RWPE2 (cell line): ENCODE measurements at places on chromosomes 5 and 9.

- no peaks in the 10 kb centered on the region for H3K36me3 ChIP-seq
- no peak overlapping the region for H3K27ac ChIP-seq
- no peaks in the 10 kb centered on the region for H3K27me3 ChIP-seq
- H3K4me3 ChIP-seq: no peak overlapping the region
- no peak for DNase-seq
These were observed 771.2 kb upstream of the DMAC1 start for GRCh38 chr9:8570776-8571175.

DNA sequence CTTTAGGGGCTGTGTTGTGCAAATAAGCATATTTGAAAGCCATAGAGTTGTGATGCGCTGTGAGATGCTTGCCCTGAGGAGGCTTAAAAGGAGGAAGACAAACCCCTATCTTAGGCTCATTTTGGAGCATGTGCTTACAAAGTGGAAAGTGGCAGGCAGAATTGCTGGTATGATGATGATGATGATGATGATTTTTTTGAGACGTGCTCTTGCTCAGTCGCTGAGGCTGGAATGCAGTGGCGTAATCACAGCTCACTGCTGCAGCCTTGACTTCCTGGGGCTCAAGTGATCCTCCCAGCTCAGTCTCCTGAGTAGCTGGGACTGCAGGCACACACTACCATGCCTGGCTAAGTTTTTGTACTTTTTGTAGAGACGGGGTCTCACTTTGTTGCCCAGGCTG is 1.7 kb downstream of the CNOT8 start:
- peaks cover 15% of the 10 kb centered on the region for H3K4me1 ChIP-seq
- H3K4me3 ChIP-seq: peak overlapping the region; percentile 82
- no peak for DNase-seq
- peak overlapping the region; percentile 93 for H3K27ac ChIP-seq
- peaks cover 43% of the 10 kb centered on the region for H3K36me3 ChIP-seq

DNA sequence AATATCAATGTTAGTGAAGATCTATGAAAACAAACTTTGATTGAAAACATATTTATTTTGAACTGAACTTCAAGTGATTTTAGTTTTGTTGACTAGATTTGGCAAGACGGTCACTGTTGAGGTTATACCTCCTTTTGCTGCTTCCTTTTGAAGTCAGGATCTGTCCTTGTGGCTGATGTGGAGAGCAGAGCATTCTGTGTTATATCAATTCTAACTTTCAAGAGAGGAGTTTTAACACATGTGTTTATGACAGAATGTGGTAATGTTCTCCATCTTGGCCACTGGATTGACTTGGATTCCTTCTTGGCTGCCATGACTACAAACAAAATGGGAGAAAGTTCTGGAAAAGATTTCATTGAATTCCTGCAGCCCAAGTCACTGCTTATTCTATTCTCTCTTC is 104.0 kb upstream of the ACTBL2 start:
- no peak overlapping the region for H3K4me3 ChIP-seq
- H3K27me3 ChIP-seq: no peaks in the 10 kb centered on the region
- no peak for DNase-seq
- H3K27ac ChIP-seq: no peak overlapping the region

- no peak for DNase-seq
- H3K36me3 ChIP-seq: no peaks in the 10 kb centered on the region
- H3K4me1 ChIP-seq: no peaks in the 10 kb centered on the region
- H3K27ac ChIP-seq: no peak overlapping the region
- H3K27me3 ChIP-seq: peaks cover 41% of the 10 kb centered on the region
These were observed 1.0 kb upstream of the FOXE1 start for GRCh38 chr9:97852001-97852398.

DNA sequence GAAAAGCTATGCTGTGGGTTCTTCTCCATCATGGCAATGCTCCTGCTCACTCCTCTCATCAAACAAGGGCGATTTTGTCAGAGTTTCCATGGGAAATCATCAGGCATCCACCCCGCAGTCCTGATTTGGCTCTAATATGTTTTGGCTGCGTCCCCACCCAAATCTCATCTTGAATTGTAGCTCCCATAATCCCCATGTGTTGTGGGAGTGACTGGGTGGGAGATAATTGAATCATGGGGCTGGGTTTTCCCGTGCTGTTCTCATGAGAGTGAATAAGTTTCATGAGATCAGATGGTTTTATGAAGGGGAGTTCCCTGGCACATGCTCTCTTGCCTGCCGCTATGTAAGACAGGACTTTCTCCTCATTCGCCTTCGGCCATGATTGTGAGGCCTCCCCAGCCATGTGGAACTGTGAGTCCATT is 163.8 kb downstream of the GADD45G start:
- H3K4me1 ChIP-seq: no peaks in the 10 kb centered on the region
- H3K27me3 ChIP-seq: no peaks in the 10 kb centered on the region

DNA sequence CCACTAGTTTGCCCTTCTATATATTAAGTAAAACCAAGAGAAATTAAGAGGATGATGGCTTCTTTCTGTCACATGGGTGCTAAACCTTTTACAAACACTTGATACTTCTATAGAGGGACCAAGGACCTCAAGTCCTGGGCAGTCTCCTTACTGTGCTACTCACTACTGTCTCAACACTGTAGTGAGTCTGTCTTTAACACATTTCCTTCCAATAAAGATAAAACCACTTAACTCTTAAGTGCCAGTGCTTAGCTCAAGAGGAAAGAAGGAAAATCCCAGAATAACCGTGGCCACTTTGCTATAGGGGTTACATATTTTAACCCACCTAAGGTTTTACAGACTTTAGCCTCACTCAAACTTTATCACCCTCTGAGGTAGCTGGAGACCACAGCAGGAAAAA is 4.4 kb upstream of the GRPEL2 start:
- no peaks in the 10 kb centered on the region for H3K4me1 ChIP-seq
- H3K27me3 ChIP-seq: no peaks in the 10 kb centered on the region
- peaks cover 15% of the 10 kb centered on the region for H3K36me3 ChIP-seq

DNA sequence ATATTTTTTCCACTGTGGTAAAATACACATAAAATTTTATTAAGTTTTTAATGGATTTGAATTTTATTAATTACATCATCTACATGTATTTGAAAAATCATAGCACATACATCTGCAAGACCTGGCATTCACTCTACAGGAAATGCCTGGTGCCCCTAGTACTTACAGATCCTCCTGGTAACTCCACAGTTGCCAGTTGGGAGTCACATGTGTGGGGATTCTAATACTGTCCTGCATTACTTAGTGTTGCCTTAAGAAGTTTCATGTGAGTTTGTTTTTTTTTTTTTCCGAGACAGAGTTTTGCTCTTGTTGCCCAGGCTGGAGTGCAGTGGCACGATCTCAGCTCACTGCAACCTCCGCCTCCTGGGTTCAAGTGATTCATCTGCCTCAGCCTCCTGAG is 18.1 kb downstream of the KDM3B start:
- H3K27me3 ChIP-seq: no peaks in the 10 kb centered on the region
- DNase-seq: no peak
- H3K4me1 ChIP-seq: peaks cover 5% of the 10 kb centered on the region
- H3K36me3 ChIP-seq: peaks cover 31% of the 10 kb centered on the region

GRCh38 chr9:91771027-91771426 is 179.0 kb downstream of the ROR2 start:
- H3K36me3 ChIP-seq: no peaks in the 10 kb centered on the region
- H3K27me3 ChIP-seq: no peaks in the 10 kb centered on the region
- no peak overlapping the region for H3K4me3 ChIP-seq
- no peaks in the 10 kb centered on the region for H3K4me1 ChIP-seq

GRCh38 chr5:76380346-76381066 is 22.6 kb upstream of the IQGAP2 start:
- H3K4me3 ChIP-seq: no peak overlapping the region
- no peaks in the 10 kb centered on the region for H3K27me3 ChIP-seq
- DNase-seq: no peak

DNA sequence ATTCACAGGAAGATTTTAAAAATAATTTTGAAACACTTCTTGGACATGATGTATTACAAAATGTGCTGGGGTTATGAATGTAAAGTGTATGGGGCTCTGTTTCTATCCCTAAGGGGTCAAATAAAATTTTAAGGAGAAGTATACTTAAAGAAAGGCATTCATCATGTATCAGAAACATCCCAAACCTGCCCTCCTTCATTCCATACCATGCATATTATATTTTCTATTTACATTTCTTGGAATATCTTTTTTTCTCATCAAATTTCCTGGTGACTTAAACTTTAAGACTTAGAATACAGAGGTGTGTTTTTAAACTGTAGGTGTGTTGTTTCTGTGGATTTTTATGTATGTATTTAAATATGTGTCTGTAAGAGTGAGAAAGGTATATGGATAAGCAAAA is 96.1 kb upstream of the ADAMTS19 start:
- H3K27ac ChIP-seq: no peak overlapping the region
- no peak for DNase-seq
- H3K27me3 ChIP-seq: no peaks in the 10 kb centered on the region
- H3K4me1 ChIP-seq: no peaks in the 10 kb centered on the region

- H3K27ac ChIP-seq: no peak overlapping the region
- no peaks in the 10 kb centered on the region for H3K27me3 ChIP-seq
- H3K4me3 ChIP-seq: no peak overlapping the region
- DNase-seq: no peak
- no peaks in the 10 kb centered on the region for H3K4me1 ChIP-seq
- H3K36me3 ChIP-seq: no peaks in the 10 kb centered on the region
These were observed 56.7 kb upstream of the RPS23 start for GRCh38 chr5:82334856-82335255.

GRCh38 chr9:68750255-68750654 is 45.2 kb downstream of the PIP5K1B start:
- H3K27me3 ChIP-seq: no peaks in the 10 kb centered on the region
- H3K4me1 ChIP-seq: no peaks in the 10 kb centered on the region
- H3K27ac ChIP-seq: no peak overlapping the region
- no peak for DNase-seq
- H3K4me3 ChIP-seq: no peak overlapping the region

GRCh38 chr5:80082731-80083100 is 47.6 kb downstream of the THBS4 start:
- H3K27me3 ChIP-seq: no peaks in the 10 kb centered on the region
- no peaks in the 10 kb centered on the region for H3K4me1 ChIP-seq
- H3K36me3 ChIP-seq: no peaks in the 10 kb centered on the region
- H3K27ac ChIP-seq: no peak overlapping the region
- H3K4me3 ChIP-seq: no peak overlapping the region
- DNase-seq: no peak

GRCh38 chr9:124399323-124399967 is 15.8 kb downstream of the PSMB7 start:
- no peak overlapping the region for H3K27ac ChIP-seq
- peaks cover 69% of the 10 kb centered on the region for H3K36me3 ChIP-seq
- no peak overlapping the region for H3K4me3 ChIP-seq
- H3K27me3 ChIP-seq: no peaks in the 10 kb centered on the region
- DNase-seq: no peak
- peaks cover 12% of the 10 kb centered on the region for H3K4me1 ChIP-seq

DNA sequence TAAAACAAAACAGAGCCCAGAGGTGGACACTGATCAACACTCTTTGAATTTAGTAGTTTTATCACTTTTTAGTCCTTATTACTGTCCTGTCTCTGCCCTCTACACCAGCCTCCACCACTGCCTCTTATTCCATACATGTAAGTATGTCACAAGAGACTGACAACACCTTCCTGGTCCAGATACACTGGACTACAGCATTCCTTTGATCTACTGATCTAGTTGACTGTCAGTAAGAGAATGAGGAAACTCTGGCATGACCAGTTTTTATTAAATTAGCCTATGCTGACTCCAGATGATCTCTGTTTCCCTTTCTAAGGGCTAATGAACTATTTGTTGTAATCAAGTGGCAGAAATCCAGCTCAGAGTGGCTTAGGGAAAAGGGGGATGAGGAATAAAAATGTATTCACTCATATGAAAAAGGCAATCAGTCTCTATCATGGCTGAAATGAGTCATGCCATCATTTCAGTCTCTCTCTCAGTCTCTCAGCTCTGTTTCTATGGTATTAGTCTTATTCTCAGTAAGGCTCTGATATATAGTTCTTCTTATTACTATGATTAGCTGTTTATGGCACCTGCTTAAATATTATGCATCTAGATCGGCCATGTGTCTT is 5.5 kb downstream of the ARHGEF37 start:
- H3K27me3 ChIP-seq: no peaks in the 10 kb centered on the region
- H3K36me3 ChIP-seq: no peaks in the 10 kb centered on the region
- DNase-seq: no peak
- H3K4me3 ChIP-seq: no peak overlapping the region

- H3K4me3 ChIP-seq: no peak overlapping the region
- no peak for DNase-seq
- H3K27ac ChIP-seq: no peak overlapping the region
- no peaks in the 10 kb centered on the region for H3K4me1 ChIP-seq
- no peaks in the 10 kb centered on the region for H3K36me3 ChIP-seq
- H3K27me3 ChIP-seq: no peaks in the 10 kb centered on the region
These were observed 6.3 kb upstream of the ASB6 start for GRCh38 chr9:129648092-129648763.

- H3K4me1 ChIP-seq: no peaks in the 10 kb centered on the region
- no peaks in the 10 kb centered on the region for H3K36me3 ChIP-seq
- H3K27me3 ChIP-seq: peaks cover 4% of the 10 kb centered on the region
- no peak overlapping the region for H3K4me3 ChIP-seq
These were observed 359.2 kb downstream of the PRR16 start for GRCh38 chr5:120823328-120823727.

GRCh38 chr5:65742565-65743231 is 20.7 kb downstream of the NLN start:
- peaks cover 8% of the 10 kb centered on the region for H3K36me3 ChIP-seq
- H3K27me3 ChIP-seq: no peaks in the 10 kb centered on the region
- no peak for DNase-seq
- peaks cover 7% of the 10 kb centered on the region for H3K4me1 ChIP-seq
- peak overlapping the region; percentile 25 for H3K27ac ChIP-seq

GRCh38 chr5:150181027-150181426 is 8.8 kb upstream of the SLC6A7 start:
- no peaks in the 10 kb centered on the region for H3K27me3 ChIP-seq
- no peaks in the 10 kb centered on the region for H3K4me1 ChIP-seq
- H3K27ac ChIP-seq: no peak overlapping the region
- no peaks in the 10 kb centered on the region for H3K36me3 ChIP-seq

- no peaks in the 10 kb centered on the region for H3K27me3 ChIP-seq
- peaks cover 46% of the 10 kb centered on the region for H3K36me3 ChIP-seq
- DNase-seq: no peak
These were observed 21.9 kb upstream of the TERT start for GRCh38 chr5:1316588-1317340.

DNA sequence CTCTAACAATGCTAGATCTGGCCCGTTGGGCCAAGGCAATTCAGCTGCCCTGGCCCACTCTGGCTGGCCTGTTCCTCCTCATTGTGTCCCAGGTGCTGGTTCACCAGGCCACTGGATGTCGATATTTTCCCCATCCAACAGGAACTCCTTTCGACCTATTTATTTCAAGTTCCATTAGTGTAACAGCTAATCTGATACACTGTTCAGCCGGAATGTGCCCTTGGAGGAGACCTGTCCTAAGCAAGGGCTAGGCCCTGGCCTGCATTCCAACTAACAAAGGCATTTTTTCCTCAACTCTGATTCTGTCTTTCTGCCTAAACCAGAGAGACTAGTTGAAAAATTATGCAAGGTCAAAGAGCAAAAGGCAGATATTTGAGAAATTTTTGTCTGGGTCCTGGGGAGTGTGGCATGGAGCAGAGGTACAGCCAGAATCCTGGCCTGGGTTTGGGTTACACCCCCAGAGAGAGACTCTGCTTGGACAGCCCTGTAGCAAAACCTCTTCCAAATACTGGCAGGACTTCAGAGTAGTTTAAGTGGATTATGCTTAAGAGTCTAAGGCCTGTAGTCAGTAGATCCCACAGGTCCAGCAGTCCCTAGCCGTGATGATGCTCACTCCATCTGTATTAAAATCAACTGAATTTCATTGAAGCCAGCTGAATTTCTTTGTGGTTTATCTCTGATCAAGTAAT is 36.1 kb downstream of the MARCHF11 start:
- H3K36me3 ChIP-seq: no peaks in the 10 kb centered on the region
- H3K27me3 ChIP-seq: no peaks in the 10 kb centered on the region
- H3K27ac ChIP-seq: no peak overlapping the region
- H3K4me3 ChIP-seq: no peak overlapping the region
